WERI-Rb-1 (cell line): ENCODE measurements at places on chromosomes 7 and 10.

- DNase-seq: peak; percentile 23
Measured at GRCh38 chr7:4167385-4167910, 514.6 kb upstream of the FOXK1 start.

DNA sequence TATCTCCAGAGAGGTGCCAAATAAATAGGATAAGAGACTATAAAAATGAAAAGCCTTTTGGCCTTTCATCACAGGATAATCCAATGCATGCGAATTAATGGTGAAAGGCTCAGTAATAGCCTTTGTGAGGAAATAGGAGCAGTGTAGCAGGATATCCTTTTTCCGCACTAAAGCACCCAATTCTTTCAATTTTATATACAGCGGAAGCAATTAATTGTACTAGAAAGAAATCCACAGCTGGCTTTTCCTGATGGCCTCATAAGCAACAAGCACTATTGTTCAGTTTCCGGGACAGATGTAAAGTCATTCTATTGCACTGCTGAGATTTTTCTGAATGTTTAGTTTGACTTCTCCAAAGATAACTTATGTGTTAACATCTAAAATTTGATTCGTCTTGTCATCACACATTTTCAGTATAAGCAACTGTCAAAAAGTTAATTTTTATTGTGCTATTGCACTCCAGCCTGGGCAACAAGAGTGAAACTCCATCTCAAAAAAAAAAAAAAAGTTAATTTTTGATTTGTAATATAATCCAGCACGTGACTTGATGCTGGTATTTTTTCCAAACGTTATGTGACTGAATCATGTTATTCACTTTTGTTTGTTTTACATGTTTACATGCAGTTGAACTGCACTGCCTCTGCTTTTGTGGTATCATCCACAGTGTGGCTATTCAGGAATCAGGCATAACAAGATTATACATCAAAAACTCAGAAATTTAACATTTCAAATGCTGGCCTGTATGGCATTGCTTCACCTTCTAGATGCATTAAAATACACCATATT, 8.4 kb upstream of the BMPR1A start:
- no peak for DNase-seq

GRCh38 chr10:84412482-84412881, 84.1 kb downstream of the CCSER2 start:
- DNase-seq: no peak

GRCh38 chr7:73606801-73607691, 17.3 kb downstream of the MLXIPL start:
- peak; percentile 65 for DNase-seq

DNA sequence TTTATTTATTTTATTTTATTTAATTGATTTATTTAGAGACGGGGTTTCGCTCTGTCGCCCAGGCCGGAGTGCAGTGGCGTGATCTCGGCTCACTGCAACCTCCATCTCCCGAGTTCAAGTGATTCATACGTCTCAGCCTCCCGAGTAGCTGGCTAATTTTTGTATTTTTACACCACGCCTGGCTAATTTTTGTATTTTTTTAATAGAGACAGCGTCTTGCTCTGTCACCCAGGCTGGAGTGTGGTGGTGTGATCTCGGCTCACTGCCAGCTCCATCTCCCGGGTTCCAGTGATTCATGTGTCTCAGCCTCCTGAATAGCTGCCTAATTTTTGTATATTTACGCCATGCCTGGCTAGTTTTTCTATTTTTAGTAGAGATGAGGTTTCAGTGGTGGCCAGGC, 34.2 kb downstream of the AP5Z1 start:
- no peak for DNase-seq

GRCh38 chr10:26486304-26486703, 48.2 kb downstream of the APBB1IP start:
- DNase-seq: no peak

DNA sequence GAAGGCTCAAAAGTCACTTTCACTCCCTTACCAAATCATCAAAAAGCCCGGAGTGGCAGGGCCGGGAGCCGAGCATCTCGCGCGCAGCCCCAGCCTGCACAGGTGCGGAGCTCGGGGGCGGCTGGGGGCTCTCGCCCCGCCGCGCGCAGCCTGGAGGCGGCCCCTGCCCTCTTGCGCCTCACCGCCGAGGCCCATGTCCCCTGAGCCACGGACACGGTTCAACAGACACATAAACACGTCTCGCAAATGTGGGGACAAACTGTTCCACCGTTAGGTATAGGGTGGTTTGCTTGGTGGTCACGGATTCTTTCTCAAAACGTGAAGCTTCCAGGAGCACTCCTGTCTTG, 700 bp downstream of the GSAP start:
- DNase-seq: peak; percentile 25

- no peak for DNase-seq
Measured at GRCh38 chr10:43417950-43418768, 9.2 kb upstream of the HNRNPF start.

GRCh38 chr7:74003621-74004020, 24.4 kb upstream of the ELN start:
- DNase-seq: no peak

DNA sequence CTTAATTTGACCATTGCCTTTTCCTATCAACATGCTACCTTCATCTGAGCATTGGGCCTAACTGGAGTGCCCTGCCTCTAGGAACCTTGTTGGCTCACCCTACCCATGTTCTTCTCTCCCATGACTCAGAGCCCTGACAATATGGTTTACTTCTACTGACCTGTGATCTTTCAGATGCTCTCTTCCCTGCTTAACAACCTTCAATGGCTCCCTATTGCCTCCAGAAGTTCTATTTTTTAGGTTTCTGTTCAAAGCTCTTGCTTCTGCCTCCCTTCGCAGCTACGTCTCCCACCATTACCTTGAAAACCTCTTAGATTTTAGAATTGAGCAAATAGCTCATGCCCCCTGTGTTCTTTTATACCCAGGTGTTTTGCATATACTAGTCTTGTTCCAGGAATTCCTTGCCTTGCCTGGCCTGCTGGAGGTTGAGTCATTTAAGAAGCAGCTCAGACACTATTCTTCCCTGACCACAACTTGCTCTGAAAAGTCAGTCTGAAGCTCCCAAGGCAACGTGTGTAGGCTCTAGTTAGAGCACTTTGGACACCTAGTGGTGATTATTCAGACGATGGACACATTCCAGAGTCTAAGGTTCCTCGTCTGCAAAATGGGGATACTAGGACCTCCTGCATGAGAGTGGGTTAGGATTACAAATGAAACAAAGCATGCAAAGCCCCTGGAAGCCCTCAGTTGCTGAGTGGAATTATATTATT, 64.4 kb upstream of the EMX2 start:
- no peak for DNase-seq

GRCh38 chr10:33537066-33537465, 202.6 kb upstream of the NRP1 start:
- no peak for DNase-seq

DNA sequence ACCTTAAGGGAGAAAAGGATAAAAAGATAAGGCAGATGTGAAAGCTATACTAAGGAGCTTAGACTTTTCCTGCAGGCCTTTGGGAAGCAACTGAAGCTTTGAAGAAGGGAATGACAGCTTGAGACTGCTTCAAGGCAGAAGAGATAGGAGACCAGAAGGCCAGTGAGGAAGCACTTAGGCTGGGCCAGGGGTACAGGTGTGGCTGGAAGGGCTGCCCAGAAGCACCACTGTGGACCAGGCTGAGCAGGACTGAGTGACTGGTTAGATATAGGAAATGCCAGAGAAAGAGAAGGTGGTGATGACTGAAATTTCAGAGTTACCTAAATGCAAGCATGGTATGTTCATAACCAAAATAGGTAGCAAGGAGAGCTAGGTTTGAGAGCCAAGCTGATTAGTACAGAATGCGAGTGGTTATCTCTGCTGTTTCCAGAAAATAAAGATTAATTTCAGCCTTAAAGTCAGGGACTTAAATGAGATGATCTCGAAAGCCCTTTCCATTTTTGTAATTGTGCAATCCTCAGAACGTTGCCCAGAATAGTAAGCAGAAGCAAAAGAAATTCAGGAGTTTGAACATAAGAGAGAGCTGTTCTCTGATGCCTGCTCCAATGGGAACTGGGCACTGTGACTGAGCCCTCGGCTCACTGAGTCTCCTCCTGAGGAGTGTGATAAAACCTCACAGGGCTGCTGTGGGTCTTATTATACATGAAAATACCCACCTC, 54.9 kb downstream of the MET start:
- DNase-seq: peak; percentile 56

DNA sequence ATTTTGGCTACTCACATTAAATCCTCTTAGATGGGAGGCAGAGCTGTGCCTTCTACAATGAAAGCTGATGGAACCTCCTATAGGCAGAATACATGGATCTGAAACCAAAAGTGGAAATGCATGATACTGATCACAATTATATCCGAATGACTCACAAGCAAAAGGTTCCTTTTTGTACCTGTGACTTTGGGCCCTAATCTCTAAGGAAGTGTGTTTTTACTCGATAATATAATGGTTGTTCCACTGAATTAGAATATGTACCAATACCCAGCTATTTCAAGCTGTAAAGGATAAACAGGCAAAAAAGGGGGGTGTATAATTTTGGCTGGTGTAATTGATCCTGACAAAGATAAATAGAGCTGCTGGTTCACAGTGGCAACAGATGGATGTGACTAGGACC, 17.6 kb upstream of the LAMB1 start:
- DNase-seq: no peak

DNA sequence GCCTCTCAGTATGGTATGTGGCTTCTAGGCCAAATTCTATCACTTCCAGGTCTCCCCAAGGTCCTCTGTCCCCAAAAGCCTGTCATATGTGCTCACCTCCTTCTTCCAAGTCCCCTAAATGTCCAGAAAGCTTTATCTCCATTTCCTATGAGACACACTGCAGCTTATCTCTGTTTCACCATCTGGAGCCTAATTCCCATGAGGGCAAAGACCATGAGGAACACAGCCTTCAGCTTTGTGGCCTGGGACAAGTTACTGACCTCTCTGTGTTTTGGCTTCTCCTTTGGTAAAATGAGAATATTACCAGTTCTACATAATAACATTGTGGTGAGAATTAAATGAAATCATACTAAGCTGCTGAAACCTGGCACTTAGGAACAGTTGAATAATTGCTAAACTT, 19.2 kb downstream of the ST8SIA6 start:
- DNase-seq: no peak

DNA sequence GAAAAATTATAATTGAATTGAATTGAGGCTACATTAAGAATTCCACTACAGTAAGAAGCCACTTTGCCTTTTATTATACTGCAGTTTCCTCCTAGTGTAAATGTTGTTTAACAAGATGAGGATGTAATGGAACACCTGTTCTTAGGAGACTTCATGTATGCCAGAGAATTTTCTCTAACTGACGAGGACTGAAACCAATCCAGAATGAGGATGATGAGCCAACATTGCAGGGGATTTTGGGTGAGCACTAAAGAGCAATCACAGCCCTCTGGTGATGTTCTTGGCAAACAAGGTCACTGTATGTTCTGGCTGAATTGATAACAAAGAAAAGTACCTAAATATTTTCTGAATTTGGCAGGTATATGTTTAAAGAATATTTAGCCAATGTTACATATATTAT, 60.9 kb downstream of the RELN start:
- DNase-seq: no peak

GRCh38 chr10:110535958-110536891, 31.3 kb upstream of the SMC3 start:
- no peak for DNase-seq

DNA sequence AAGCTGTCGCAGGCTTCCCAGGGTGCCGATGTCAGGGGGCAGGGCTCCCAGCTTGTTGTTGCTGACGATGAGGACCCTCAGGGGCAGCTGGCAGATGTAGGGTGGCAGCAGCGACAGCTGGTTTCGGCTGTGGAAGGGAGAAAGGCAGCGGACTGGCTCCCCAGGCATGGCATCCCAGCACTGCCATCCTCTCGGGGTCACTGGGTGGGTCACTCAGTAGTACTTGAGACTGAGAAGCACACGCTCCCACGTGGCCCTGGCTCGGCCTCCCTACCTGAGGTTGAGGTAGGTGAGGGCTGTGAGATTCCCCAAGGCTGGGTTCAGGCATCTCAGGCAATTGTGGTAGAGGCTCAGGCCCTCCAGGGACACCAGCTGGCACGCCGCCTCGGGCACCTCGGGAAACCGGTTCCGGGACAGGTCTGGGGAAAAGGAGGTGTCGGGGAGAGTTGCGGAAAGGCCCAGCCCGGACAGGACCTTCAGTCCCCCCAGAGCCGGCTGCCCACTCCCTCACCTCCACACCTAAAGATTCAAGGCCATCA, 3.8 kb downstream of the LRCH4 start:
- no peak for DNase-seq

DNA sequence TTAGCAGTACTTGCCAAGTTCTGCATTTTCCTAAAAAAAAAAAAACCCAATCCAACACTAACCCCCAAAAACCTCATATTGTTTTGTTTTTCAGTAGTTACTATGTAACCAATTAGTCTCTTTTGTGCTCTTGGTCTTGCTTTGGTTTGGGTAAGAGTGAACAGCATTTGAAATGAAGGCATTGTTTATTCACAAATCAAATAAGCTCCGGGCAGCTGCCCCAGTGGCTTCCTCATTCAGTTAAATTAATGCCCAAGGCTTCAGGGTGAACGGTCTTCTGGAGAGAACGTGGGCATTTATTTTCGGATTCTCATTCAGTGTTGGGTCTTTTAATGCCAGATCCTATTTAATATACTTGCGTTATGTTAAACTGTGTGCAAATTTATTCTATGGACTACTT, 108.7 kb downstream of the GFRA1 start:
- no peak for DNase-seq

GRCh38 chr7:149845257-149845980, 7.2 kb downstream of the ZNF862 start:
- DNase-seq: no peak

DNA sequence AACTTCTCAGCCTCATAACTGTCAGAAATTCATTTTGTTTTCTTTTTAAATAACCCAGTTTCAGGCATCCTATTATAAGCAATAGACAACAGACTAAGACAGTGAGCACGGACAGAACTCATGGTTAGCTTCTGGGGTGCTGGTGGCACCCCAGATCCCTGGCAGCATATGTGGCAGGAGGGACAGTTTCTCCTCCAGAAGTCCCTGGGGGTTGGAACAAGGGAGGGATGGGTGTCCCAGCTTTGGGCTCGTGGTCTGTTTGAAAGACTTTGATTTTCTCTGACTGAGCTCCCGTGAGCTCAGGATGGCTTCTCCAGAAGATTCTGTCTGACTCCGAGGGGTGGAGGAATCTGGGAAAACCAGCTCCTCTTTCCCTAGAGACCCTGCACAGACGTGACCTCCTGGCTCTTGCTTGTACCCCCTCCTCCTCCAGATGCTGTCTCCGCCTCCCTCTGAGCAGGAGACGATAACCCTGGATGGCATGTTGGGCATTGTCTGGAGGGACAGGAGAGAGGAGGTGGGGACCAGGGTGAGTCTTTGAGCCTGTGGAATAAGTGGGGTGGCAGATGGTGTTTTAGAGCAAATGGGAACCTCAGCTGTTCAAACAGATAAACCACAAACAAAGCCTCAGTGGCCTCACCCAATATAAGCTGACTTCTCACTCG, 421.1 kb downstream of the GLRX3 start:
- peak; percentile 50 for DNase-seq

DNA sequence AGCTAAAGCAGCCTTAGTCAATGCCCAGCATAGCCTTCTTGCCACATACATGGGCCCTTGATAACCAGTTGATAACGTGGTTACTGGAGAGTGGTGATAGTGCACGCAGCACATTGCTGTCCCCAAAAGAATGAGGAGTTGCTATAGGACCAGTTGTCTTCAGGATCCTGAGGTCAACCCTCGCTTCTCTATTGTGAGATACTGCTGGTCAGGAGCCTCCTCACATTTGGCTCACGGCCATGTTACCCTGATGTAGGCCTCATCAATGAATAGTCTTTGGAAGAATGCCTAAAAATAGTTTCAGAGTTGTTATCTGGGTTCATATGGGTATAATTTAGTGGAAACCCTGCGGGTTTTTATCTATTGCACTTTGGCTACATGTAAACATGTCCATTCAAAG, 230.7 kb downstream of the VTI1A start:
- DNase-seq: no peak

- no peak for DNase-seq
Measured at GRCh38 chr10:34862892-34863291, 47.8 kb upstream of the PARD3 start.
